ENCODE measurements at places on chromosomes 3 and 15.

- no peak for DNase-seq
These were observed 9.6 kb downstream of the SLC6A6 start for GRCh38 chr3:14411988-14412387.

DNA sequence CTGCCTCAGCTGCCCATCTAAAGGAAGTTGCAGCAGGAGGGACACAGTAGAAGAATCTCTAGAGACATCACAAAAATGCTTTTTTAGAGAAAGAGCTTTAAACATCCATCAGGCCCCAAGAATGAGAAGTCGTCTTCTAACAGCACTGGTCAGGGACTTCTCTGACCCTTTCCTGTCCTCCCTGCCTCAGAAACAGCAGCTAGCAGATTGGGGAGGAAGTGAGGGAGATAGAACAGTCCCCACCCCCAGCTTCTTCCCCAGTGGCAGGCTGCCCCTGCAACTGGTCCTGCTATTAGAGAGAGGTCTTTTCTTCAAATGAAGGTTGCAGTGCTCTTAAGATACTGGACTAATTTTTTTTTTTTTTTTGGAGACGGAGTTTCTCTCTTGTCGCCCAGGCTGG is 55.1 kb downstream of the PDE8A start:
- no peak for DNase-seq

GRCh38 chr3:128329491-128330213 is 137.0 kb downstream of the DNAJB8 start:
- DNase-seq = no peak

DNA sequence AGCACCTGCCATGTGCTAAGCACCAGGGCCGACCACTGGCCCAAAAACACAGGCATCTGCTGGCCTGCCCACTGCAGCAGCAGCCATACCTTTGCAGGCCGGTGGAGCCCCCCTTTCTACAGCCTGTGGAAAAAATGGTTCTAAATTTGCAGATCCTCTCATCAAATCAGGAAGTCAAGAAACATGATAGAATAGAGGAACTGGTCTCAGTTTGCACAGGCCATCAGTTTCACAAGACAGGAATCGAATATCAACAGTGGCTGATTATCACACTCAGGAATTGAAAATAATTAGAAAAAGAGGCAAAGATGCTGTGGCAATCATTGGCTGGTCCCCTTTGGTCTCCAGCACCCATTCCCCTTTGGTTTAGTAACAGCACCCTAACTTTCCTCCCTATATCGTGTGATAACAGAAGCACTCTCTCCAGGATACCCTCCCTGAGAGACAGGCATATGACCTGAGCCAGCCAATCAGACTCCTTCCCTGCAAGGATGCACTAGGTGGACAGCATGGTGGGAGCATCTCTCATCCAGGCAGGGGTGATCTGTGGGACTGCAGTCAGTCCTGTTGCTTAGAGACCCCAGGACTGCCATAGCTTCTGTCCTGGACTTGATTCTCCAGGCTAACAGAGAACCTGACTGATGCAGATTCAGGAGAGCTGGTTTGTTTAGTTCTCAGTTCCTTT is 3.5 kb upstream of the PAK6 start:
- DNase-seq = no peak

GRCh38 chr15:45689616-45690015 is 54.8 kb downstream of the SQOR start:
- DNase-seq = no peak

DNA sequence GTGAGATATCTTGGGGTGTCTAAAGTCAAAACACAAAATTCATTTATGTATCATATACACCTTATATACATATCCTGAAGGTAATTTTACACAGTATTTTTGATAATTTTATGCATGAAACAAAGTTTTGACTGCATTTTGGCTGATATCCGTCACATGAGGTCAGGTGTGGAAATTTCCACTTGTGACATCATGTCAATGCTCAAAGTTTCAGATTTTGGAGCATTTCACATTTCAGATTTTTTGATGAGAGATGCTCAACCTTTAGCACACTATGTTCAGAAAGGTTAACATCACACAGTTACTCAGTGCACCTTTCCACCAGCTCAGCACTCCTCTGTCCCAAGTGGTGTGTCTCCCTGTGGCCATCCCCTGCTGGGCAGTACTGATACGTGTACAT is 37.7 kb upstream of the CPB1 start:
- no peak for DNase-seq

- DNase-seq = no peak
These were observed 601.2 kb downstream of the FOXP1 start for GRCh38 chr3:70982284-70982683.

DNA sequence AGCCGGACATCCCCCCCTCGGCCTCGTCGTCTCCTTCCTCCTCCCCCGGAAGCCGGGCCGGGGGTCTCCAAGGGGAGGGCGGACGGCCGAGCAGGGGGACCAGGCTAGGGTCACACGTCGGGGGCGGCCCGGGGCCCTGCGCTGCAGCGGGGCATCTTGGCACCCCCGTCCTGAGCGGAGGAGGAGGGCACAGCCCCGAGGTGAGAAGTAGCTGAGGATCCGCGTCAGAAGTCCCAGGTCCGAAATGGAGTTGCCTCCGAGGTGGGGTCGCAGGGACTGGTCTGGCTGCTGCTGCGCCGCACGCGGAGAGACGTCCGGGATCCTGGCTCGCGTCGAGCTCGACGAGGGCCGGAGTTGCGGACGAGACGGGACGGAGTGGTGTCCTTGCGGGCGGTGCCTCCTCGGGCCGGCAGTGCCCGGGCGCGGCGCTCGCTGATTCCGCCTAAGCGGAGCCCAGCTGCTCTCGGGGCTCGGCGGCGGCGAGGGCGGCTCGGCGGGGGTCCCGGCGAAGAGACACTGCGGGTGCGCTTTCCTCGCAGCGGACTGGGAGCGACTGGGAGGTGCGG is at the start of gene ADCY5:
ADCY5 (minus strand) TSS at position 555 of the 566 bp plus-strand sequence; CDS start at position 10, 545 bp downstream.
- DNase-seq = no peak

DNA sequence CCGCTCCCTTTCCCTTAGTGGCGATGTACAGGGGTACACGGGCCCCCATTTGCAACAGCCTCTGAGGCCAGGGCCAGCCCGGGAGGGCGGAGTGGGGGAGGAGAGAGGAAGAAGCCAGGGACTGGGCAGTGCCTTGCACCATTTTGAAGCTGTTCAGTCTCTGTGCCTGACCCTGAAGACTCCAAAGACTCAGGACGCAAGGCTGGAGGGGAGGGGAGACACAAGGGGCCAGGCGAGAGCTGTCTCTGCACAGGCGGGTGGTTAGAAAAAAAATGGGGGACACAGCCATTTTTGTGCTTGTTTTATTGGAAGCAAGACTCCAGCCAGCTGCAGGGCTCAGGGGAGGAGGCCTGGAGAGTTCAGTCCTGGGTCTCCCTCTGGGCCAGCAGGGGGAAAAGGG is 1.6 kb downstream of the RPP25 start:
- DNase-seq = no peak

DNA sequence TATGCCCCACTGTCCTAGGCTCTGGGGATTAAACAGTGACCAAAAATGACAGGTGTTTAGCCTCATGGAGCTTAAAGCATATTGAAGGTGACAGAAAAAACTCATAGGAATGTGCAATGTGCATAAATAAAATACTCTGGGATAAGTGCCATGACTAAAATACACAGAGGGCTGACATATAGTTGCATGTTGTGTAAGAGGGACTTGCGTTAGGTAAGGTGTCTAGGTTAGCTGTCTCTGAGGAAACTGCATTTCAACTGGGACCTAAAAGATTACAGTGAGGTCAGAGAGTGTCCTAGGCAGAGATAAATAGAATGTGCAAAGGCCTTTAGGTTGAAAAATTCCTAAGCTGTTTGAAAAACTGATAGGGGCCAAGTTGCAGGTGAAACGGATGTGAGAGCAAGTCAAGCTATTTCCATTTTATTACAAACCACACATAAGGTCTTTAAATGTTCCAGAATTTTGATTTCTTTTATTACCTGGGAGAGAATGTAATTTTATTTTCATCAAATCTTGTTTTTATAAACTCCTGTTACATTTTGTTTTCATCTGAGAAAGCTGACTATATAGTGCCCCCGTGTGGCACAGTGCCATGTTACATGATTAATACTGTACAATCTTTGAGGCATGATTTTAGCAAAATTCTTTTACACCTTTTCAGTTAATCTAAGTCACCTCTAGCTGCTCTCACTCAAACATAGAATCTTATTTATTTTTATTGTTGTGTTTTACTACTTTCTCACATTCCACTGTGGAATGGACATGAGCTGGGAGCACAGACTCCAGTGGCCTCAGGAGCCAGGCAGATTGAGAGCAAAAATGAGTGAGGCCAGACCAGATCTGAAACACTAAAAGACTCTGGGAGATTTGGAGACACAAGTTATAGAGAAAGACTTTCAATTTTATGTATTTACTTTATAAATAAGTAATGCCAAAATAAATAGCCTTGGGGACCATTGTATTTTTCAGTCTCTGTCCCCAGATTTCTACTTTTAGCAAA is 259.6 kb upstream of the ZNF717 start:
- peak; percentile 19 for DNase-seq

DNA sequence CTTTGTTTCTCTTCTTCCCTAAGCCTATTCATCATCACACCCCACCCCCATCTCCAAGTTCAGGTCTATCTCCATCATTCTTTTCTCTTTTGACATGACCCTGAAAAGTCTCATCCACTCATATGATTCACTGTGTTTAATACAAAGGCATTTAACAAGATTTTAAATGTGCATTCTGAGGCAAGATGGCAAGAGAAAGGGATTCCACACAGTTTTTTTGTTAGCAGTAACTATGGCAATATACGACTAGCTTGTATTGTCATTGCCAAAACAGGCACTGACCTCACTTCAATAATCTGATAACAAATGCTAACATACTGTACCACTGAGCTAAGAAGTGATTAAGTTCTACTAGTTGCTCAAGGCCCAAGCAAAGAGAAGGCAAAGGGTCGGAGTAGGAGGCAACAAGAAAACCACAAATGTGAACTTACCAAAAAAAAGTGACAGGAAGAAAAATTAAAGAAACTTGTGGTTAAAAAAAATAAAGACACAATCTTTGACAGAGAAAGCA is 53.2 kb downstream of the FBN1 start:
- no peak for DNase-seq

DNA sequence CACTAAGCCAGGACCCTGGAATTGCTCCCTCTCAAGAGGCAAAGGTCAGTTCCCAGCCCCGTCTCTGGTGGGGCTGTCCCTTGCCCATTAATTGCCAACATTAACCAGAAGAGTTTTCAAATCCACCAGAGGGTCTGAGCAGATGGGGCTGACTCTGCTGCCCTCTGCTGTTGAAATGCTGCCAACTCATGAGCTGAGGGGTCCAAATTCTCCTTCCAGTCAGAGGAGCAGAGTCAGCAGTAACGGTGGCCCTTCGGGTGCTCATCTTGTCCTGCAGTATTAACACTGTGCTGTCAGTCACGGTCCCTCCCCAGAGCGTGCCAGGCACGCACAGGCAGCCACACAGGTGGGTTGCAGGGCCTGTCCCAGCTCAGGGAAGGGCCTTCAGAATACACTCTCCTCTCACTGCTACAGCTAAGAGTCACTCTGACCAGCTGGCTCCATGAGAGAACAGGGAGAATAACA is 10.7 kb upstream of the SPTBN5 start:
- peak; percentile 49 for DNase-seq

- DNase-seq = peak; percentile 24
These were observed at the start of gene ATP13A4 for GRCh38 chr3:193554811-193555210. TSS of gene ATP13A4 (minus strand) at chr3:193554895. CDS start at chr3:193554799, 96 bp downstream.

DNA sequence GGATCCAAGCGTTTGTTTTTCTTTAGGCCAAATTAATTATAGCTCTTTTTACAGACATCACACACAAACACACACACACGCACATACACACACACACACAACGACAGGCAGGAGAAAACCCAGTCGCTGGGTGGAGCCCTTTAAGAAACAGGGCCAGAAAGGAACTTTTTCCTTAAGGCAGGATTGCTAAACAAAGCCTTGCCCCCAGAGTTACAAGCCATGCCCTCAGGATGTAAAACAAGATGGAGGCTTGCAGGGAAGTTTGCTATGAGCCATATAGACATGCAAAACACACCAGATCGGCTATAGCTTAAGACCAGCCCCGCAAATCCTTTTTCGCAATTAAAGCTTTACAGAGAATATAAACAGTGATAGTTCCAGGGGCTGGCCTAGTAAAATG is 16.3 kb upstream of the IQCF2 start:
- no peak for DNase-seq

DNA sequence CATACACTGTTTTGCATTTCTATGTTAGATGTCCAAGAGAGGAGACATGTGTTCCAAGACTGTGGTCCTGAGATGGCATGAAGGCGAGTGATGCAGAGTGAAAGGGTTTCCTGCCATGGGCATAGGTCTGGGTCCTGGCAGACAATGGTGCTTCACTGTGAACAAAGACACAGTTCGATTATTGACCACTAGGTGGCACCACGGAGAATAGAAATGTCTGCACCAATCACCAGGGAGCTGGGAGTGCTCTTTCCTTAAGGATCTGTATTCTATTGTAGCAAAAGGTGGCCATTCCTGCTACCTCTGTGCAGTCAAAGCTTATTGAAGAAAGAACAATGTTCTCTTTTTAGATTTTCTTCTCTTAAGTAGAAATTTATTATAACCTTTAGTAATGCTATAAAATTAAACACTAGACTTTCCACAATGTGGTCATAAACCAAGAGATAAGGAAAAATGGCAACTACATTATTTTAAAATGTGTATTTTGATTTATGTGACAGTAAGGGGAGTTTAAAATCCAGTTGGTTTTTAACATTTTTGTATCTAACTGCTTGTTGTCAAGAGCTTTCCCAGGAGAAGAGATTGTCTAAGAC is 88.7 kb downstream of the GABRG3 start:
- peak; percentile 23 for DNase-seq

GRCh38 chr3:8279886-8280550 is 221.6 kb upstream of the LMCD1 start:
- DNase-seq = no peak

DNA sequence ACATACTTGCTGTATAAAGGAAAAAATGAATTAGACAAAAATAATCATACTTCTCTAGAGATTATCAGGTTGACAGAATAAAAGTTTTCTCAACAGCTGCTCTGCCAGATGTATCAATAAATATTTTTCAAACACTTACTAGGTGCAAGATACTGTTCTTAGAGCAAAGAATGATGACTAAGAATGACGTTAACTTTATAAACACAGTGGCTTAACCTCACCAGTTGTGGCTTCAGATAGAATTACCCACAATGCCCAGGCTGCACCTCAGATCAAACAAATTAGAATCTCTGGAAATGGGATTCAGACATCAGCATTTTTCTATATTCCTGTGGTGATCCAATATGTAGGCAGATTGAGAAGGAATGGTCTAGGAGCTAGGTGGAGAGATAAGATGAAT is 422.4 kb upstream of the ATP11B start:
- DNase-seq = no peak

DNA sequence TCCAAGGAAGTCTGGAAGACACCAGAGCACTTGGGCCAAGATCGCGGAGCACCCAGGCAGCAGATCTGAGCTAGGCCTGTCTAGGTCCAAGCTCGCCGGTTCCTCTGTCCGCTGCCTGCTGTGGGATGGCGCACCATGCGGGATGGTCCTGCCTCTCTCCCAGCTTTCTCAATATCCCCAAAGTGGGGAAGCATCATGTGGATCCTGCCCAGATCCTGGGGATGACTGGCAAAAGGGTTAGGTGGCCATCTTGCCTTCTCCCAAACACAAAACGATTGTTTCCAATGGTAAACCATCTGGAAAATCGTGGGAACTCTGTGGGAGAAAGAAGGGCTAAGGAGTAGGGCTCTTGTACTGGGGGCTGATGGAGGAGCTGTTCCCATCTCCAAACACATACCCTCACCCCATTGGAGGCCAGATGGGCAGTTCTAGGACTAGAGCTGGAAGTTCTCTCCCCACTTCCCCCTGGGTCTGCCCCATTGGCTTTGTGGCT is 8.9 kb downstream of the PRKCD start:
- DNase-seq = no peak

- DNase-seq = no peak
These were observed 106.0 kb downstream of the MEX3B start for GRCh38 chr15:81939604-81940440.

GRCh38 chr15:80991421-80991820 is 1.8 kb upstream of the MESD start:
- DNase-seq = no peak
